Ovary (tissue), 10 donors: ENCODE measurements at places on chromosomes 2 and 18.

DNA sequence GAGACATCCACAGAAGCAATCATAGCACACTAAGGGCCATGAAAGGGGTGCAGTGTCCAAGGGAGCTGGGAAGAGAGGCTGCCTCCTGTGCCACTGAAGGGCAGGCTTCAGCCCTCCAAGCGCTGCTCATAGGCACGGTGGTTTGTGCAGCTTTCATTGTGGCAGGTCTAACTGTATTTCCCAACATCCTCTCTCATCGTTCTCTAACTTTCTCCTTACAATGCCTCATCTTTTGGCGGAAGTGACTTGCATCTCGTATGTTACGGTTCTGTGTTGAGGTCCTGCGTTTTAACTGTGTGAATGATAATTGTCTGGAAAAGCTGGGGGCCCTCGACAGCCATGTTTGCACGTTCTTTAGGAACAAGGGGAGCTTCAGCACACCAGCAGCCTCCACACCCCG, 213.9 kb downstream of the GBX2 start:
- no peak for DNase-seq

GRCh38 chr2:59779571-59779970, 773.9 kb downstream of the BCL11A start:
- no peak for DNase-seq

DNA sequence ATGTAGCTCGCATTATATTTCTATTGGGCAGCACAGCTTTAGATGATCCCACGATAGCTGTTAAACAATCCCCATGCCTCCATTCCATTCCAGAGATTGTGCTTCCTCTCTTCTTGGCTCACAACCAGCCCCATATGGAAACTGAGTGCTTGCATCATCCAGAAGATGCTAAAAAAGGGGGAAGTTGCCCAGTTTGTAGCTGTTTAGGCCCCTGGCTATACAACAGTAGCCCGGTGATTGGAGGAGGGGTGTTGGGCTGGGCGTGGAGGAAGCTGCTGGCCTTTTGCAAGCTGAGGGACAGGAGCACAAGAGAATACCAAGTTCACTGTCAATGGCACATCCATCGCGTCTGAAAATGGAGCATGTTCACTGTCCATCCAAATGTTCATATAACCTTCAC, 360.2 kb downstream of the ALK start:
- DNase-seq = no peak

- no peak for DNase-seq
These were observed 27.0 kb upstream of the ZEB2 start for GRCh38 chr2:144546933-144547332.

DNA sequence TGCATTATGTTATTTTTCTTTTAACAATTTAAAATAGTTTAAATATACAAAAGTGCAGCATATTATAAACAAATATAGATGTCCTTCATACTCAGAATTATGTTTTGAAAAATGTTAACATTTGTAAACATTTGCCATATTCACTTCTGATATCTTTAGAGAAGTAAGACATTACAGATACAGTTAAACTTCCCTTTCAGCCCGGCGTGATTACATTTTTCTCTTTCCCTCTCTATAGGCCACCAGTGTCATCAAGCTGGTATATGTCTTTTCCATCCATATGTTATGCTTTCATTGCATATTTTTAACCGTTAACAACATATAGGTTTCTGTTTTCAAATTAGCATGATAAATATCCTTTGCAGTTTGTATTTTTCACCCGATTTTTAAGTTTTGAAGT, 27.1 kb downstream of the TTC39C start:
- no peak for DNase-seq
